ENCODE measurements at places on chromosomes 5 and 9. TPM values are rescaled to one million over a fixed set of nuclear protein-coding genes. Genes with fewer than 3 reads are reported as not detected.

GRCh38 chr5:79535477-79536192, 21.7 kb upstream of the HOMER1 start:
- no peak for DNase-seq

GRCh38 chr5:130279386-130279785, 375.1 kb downstream of the CHSY3 start:
- DNase-seq, result no peak

DNA sequence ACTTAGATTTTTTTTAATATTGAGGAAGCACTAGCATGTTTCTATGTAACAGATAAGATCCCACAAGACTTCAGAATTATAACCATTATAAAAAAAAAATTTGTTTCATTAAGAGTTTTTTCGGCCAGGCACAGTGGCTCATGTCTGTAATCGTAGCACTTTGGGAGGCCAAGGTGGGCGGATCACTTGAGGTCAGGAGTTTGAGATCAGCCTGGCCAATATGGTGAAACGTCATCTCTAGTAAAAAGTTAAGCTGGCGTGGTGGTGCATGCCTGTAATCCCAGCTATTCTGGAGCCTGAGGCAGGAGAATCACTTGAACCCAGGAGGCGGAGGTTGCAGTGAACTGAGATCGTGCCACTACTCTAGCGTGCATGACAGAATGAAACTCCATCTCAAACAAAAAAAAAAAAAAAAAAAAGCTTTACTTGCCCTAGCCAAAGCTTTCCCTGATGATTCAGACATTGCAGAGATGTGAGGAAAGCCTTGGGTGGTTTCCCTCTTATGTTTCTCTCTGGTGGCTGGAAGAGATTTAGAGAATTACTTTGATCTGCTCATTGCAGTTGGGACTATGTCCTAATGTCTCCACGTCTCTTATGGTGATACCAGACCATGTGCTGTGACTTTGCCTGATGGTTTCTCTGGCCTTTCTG, 65.4 kb downstream of the EGFLAM start:
- DNase-seq, result no peak

GRCh38 chr9:114386361-114386885, 1.4 kb downstream of the AKNA start:
- DNase-seq, result no peak

The SLC1A3 gene
- total RNA-seq, result 93.8 TPM

GRCh38 chr9:119453980-119454379, 84.7 kb upstream of the BRINP1 start:
- no peak for DNase-seq

DNA sequence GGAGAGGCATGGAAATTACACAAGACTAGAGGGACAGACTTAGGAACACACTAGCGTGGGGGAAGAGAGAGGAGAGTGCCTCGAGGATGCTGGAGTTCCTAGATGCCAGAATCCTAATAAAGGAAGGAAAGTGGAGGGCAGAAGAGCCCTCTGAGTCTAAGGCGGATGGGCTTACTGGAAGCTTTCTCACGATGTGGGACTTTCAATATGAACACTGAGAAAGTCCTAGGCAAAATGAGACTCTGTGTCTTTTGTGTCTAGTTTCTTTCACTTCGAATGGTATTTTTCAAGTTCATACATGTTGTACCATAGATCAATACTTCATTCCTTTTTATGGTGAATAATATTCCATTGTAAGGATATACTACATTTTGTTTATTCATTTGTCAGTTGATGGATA, 239.4 kb downstream of the NSG2 start:
- DNase-seq, result no peak

DNA sequence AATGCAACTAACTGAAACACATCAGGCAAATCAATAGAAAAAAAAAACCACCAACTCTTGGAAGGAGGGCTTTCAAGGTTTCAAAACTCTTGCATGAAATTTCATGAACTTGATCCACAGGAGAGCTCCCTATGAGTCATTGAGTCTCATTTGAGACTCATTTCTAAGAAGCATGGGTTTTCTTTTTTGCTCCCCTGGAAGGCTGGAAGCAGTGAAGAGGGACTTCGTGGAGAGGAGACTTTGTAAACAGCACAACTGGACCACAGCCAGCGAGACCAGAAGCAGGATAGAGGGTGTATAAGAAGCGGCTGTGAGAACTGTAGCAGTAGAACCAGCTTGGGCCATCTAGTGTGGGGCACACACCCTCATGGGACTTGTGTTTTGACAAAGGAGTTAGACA, 41.2 kb upstream of the RAPGEF1 start:
- DNase-seq, result no peak

DNA sequence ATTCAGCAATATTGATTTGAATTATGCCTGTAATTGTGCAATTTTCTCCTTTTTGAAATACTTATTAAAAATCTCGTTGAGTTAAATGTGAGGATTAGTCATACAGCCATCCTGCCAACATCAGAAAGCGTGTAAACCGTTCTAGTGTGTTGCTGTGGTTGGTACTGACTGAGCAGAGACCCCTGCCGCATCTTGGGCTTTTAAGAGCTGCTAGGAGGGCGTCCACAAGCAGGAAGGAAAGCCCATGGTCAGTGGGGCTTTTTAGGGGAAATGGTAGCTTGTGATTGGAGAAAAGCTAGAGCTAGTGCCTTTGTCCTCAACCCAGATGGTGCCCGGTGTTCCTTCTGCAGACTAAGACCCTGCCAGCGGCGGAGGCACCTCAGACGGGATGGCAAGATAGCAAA, 1.3 kb downstream of the SDHA start:
- DNase-seq, result no peak
